ENCODE measurements at places on chromosomes 6 and 20.
A peak's percentile ranks its signal among the peaks of the same experiment; 100 is the strongest.

DNA sequence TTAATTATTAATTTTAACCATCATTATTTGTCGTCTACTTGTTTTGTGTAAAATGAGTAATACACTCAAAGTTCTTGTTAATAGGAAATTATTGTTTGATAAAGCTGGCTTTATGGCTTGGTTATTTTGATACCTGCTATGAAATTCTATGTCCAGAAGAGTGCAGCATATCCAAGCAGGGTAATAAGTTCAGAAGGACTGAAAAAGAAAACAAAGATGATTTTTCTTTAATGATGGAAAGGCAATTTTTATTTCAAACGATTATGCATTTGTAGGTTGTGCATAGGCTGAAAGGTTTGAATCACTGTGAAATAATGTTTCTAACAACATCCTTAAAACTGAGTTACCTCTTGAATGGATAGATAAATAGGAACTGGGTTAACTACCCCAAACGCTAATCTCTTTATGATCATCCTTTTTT is 1.4 kb upstream of the MAN1A1 start:
- DNase-seq: no peak

DNA sequence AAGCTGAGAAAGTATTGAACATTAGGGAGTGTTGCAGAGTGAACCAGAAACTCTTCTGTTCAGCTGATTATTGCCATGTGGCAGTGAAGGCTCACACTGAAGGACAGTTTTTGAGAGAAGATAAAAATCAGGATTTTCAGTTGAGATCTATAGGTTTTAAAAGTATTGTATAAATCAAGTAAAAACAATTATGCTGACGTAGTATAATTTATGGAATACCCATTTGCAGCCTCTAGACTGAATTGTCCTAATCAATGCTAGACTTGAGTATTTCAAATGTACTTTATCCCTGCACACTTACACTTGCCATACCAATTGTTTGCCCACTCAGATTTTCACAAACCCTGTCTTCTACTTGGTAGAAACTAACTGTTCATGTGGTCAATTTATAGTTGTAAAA is 245.8 kb downstream of the FRK start:
- no peak for DNase-seq

DNA sequence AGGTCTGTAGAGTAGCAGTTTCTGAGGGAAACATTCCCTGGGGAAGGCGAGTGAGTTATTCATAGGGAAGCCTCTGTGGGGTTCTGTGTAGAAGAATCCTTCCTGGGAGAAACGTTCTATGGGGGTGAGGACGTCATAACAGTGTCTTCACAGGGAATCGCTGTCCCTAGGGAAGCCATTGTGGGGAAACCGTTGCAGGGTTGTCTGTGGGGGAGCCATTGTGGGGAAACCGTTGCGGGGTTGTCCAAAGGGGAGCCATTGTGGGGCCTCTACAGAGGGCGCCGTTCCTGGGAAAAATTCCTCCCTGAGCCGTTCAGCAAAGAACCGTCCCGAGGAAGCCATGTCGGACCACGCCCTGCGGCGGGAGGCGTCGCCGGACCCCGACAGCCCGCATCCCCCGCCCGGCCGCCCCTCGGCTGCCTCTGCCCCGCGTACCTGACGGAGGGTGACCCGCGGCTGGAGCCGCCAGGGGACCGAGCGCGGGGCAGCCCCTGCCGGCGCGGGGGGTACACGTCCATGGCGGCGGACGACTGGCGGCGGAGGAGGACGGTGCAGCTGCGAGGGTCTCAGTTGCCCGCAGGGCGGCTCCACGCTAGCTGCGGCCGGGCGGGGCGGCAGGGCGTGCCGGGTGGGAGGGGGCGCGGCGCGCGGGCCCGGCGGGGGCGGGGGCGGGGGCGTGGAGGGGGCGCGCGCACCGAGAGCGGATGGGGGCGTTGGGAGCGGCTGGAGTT is at the start of gene DNAAF9:
TSS of gene DNAAF9 (minus strand) at position 630 of the 731 bp plus-strand sequence. CDS start at position 518, 112 bp downstream.
- DNase-seq: peak; percentile 76

GRCh38 chr20:50983321-50983720 is 24.7 kb downstream of the MOCS3 start:
- DNase-seq: no peak

DNA sequence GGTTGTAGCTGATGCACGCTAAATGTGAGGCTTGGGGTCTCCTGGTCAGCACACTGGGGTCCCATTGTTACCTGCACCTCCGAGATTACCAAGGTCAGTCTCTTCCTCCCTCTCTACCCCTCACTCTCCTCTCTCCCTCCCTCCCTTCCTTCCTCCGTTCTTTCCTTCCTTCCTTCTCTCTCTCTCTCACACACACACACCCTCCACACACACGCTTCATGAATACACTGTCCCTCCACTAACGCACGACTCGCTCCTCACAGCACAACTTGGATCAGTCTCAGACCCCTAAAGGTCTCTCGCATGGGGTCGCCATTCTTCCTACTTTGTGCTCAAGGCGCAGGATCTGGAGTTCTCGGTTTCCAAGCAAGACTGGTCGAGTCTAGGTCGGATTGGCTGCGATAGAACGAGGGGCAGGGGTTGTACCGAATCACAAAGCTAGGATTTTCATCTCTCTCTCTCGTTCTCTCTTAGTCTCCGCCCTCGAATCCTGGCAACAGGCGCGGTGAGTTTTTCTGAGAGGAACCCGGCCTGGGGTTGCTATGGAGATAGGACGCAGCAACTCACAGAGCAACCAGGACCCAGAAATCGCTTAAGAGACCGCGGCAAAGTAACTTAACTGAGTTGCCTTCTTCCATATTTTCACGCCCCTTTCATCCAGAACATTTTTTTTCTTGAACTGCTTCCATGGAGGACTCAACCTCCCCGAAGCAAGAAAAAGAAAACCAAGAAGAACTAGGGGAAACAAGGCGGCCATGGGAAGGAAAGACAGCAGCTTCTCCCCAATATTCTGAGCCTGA is at the start of gene RSPH4A:
TSS of gene RSPH4A (plus strand) at position 543 of the 800 bp plus-strand sequence. CDS start at position 688, 145 bp downstream.
- peak; percentile 66 for DNase-seq

DNA sequence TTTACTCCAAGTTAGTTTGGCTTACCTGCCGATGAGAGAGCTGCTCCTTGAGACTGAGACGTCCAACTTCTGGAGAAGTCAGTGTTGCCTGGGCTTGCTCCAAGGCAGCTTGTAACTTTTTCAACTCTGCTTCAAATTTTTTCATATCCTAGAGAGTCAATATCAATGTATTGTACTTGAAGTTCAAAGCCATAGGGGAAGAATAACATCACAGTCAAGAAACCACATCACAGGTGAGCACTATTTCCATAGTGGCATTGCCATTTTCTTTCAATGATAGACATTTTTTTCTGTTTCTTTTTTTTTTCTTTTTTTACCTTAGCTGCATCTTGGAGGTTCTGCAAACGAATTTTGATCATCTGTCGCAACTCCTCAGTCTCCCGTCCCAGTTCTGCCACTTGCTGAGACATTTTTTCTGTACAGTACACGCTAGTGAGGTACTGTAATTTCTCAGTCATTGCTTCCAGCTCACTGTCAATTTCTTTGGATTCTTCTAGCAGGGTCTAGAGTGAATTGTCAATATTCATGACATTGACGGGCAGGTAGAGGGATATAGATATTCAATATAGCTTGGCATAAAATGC is 326.7 kb downstream of the SYNE1 start:
- DNase-seq: peak; percentile 15

- no peak for DNase-seq
Observed at GRCh38 chr6:31690231-31691077, 9.6 kb upstream of the LY6G5C start.

GRCh38 chr6:149122850-149123821 is 194.4 kb upstream of the TAB2 start:
- DNase-seq: no peak

DNA sequence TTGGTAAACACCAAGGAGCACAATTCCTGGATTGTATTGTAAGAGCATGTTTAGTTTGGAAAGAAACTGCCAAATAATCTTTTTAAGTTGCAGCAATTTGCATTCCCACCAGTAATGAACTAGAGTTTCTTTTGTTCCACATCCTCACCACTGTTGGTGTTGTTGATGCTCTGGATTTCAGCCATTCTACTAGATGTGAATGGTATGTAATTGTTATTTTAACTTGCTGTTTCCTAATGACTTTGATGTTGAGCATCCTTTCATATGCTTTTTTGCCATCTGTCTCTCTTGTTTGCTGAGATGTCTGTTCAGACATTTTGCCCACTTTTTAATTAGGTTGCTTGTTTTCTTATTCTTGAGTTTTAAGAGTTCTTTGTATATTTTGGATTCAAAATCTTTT is 1654.1 kb downstream of the GRIK2 start:
- DNase-seq: no peak

DNA sequence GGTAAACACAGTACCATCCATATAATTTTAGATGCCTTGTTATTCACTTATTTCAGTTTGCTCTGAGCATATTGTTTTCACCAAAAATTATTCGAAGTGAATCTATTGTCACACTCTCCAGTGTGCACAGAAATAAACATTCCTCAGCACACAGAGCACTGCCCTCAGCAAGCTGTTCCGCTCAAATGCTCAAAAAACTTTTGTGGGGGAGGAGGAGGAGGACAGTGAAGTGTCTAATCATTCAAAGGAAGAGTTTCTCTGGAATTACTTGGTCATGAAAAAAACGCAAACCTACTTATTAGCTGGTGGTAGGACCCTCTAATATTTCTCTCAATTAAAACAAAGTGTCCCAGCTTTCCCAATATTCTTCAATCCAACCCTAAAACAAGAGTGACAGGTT is 88.3 kb downstream of the DTNBP1 start:
- no peak for DNase-seq

GRCh38 chr20:34895465-34895864 is 19.1 kb downstream of the ACSS2 start:
- no peak for DNase-seq

- no peak for DNase-seq
Observed at GRCh38 chr6:119148098-119148824, 69.8 kb upstream of the FAM184A start.

DNA sequence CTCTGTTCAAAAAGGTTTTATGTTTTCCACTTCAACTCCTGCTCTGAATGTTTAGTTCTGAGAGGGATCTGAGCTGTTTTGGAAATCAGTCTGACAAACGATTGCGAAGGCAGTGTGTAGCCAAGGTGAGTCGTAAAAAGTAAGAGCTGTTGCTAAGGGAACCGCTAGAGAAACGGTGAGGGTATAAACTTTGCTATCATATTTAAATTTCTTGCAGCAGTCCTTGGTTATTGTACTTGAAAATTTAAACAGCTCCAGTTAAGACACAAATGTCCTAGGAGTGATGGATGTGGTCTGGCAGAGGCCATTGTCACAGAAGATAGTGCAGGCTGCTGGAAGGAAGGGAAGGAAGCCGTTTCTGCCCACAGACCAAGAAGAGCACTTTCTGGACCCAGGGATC is 64.9 kb upstream of the CITED2 start:
- no peak for DNase-seq

DNA sequence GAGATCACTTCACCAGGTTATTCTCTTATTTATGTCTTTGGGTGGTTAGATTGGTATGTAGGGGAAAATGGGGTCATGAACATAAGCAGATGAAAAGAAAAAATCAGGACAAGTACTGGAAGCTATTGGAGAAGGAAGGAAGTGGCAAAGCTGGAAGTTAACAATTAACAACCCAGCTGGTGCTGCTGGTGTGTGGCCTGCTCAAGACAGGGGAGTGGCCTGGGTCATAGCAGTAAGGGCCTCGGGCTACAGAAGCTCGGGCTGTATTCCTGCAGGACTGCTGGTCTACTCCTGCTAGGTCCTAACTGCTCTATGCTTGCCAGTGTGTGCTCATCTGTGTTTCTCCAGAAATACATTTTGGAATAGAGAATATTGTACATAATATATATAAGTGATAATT is 19.6 kb downstream of the MYLIP start:
- DNase-seq: no peak

Data from CD4-positive, alpha-beta T cell treated with Interleukin-17A for 4 hours (primary cell).